ENCODE measurements at places on chromosomes 3 and 15.

DNA sequence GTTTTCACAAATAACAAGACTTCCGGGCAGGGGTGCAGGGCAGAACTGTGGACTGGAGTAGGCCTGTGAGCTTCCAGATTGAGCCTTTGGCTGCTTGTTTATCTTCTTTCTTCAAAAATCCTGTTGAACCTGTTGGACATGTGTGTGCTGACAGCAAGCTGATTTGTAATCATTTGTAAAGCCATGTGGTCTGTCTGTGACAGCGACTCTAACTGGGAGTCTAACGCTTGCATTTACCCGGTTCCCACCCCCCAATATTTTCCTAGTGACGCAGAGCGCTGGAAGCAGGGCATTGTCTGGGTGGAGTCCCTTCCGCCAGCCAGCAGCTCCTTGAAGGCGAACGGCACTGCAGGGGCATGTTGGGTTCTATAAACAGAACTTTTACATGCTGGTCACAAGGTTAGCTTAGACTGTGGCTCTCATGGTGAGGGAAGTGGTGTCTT lies 85.7 kb upstream of the MYZAP start:
- DNase-seq, result no peak

- DNase-seq, result no peak
Measured at GRCh38 chr15:40744815-40745152, 10.3 kb downstream of the RMDN3 start.

- peak; percentile 86 for DNase-seq
Measured at GRCh38 chr15:70605606-70606410, 157.6 kb downstream of the UACA start.

DNA sequence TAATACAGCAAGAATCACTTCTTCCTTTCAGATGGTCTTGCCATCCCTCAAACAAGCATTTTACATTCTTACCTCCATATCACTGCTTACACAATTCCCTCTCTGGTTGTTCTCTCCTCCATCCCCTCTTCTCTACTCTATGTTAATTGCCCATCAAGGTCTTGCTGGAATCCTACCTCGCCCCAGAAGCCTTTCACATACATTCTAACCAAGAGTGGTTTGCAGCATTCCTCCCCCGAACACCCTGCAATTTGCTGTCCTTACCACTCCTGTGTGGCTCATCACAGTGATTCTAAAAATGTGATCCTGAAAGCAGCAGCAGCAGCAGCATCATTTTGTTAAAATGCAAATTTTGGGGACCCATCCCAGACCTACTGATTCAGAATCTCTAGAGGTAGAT lies 30.6 kb downstream of the TNIK start:
- no peak for DNase-seq

DNA sequence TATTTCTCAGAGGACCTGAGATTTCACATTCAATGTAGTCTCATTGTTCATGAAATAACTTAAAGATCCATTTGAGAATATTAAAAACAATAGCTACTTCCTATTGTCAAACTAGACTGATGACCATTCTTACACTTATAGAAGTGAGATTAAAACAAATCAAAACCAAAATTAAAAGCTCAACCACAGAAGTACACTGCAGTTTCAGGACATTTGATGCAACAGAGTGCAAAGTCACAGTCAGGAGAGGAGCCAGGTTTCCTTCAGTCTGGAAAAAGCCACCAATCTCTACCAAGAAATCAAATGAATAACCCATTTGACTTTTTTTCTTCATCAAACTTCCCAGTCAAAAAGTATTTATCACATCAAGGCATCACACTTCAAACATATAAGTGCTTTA lies 5.5 kb downstream of the CCPG1 start:
- DNase-seq, result no peak

GRCh38 chr15:85335193-85335942 lies 45.0 kb upstream of the AKAP13 start:
- DNase-seq, result no peak

DNA sequence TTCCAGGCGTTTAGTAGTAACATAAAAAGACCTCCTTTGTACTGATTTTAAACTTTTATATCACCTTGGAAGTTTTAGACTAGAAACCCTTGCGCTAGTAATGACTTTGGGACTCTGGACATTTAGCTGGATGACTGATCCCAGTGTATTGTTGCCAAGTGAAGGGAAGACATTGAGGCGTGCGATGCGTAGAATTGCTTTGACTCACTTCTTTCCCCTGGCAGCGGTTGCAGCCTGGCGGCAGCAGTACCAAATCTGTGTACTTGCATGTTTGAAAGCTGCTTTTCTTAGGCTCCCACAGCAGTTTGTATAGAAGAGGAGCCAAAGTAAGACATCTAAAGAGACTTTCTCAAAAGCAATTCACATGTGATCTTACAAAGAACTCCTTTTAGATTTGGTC lies 151.6 kb downstream of the BBX start:
- no peak for DNase-seq

DNA sequence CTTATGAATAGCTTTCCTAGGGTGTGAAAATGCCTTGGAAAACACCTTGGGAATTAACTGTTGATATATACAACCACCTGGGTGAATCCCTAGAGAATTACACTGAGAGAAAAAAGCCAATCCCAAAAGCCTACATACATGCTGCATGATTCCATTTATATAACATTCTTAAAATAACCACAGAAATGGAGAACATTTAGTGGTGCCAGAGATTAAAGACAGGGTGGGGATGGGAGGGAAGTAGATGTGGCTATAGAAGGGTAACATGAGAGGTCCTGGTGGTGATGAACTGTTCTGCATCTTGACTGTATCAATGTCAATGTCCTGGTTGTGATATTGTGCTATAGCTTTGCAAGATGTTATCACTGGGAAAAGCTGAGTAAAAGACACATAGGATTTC lies 291.0 kb downstream of the CLSTN2 start:
- DNase-seq, result no peak

- DNase-seq, result no peak
Measured at GRCh38 chr15:89085289-89085926, 2.8 kb upstream of the ABHD2 start.

All from muscle of back (tissue), 13 donors.